HuH-7 (cell line): ENCODE measurements at places on chromosomes 3 and 15.

DNA sequence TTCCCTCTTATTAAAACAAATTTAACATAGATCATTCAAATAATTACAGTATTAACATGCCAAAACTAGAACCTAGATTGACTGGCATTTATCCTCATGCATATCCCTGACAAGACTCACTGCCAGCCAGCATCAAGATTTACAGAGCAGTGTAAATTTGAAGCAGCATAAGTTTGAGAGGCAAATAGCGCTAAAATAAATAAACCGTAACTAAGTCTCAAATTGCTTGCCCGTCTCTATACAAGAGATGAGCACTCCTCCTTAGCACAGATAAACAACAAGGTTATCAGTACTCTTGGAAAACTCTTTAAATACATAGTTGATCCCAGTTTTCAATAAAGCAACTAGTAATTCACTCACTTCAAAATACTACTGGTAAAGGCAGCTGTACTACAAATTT, 29.6 kb downstream of the MSL2 start:
- DNase-seq = no peak

- no peak for DNase-seq
Measured at GRCh38 chr15:76155731-76156130, 95.9 kb downstream of the TMEM266 start.

- DNase-seq = no peak
Measured at GRCh38 chr3:83770664-83771402, 1188.0 kb upstream of the CADM2 start.

GRCh38 chr3:109241459-109242186, 74.7 kb downstream of the DPPA2 start:
- DNase-seq = no peak

GRCh38 chr3:101154401-101154800, 161.2 kb upstream of the ABI3BP start:
- DNase-seq = no peak

DNA sequence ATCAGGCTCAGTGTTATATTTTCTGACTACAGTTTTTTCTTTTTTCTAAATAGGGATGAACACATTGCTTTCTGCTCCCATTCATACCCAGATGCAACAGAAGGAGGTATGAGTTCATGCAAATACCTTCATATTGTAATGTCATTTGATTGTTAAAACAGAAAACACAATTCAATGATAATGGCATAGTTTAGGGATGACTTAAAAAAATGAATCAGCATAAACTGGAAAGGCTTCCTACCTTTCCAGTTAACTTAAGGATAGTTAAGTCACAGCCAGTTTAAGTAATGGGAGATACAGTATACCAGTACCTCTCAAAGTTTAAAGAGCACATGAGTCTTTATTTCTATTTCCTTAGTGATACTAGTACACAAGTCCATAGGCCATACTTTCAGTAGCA, 24.9 kb downstream of the KNL1 start:
- no peak for DNase-seq

GRCh38 chr3:127247292-127247691, 40.6 kb downstream of the PRR20G start:
- DNase-seq = no peak

- DNase-seq = no peak
Measured at GRCh38 chr15:57149196-57149595, 227.1 kb upstream of the CGNL1 start.

GRCh38 chr3:140630366-140630765, 47.5 kb upstream of the TRIM42 start:
- no peak for DNase-seq

DNA sequence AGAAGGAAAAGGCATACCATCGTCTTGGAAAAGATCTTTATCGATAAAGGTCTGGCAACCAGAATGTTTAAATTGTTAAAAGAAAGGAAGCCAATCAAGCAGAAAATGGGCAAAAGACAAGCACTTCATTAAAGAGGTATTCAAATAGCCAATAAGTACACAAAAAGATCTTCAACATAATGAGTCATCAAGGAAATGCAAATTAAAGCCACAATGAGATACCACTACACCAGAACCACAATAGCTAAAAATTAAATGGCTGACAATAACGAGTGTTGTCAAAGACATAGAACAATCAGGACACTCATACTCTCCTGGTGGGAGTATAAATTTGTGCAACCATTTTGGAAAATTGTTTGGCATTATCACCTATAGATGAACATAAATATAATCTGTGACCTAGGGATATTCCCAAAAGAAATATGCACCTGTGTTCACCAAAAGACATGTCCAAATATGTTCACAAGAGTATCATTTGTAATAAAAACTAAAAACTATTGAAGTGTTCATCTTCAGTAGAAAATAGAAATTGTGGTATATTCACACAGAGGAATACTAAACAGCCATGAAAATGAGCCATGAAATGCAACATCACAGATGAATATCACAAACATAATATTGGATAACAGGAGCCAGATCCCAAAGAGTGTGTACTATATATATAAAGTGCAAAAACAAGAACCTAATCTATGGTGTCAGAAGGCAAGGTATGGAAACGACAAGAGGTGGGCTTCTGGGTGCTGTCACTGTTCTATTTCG, 14.4 kb upstream of the BTBD1 start:
- no peak for DNase-seq

DNA sequence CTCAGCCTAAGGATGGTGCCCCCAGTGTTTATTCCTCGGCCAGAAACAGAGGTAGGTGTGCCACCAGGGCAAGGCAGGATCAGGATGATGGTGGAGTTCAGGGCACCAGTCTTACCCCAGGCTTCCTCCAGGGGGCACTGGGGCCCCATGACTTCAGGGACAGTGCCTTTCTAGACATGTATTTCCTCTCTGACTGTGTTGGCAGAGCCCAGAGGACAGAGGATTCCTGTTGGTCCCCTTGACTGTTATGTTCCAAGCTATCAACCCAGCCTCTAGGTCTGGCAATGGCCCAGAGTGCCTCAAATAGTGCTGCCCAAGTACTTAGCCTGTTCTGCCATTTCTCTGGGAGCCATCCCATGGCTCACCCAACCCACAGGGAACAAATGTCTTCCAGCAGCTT, 2.8 kb downstream of the HEMK1 start:
- peak; percentile 80 for DNase-seq

DNA sequence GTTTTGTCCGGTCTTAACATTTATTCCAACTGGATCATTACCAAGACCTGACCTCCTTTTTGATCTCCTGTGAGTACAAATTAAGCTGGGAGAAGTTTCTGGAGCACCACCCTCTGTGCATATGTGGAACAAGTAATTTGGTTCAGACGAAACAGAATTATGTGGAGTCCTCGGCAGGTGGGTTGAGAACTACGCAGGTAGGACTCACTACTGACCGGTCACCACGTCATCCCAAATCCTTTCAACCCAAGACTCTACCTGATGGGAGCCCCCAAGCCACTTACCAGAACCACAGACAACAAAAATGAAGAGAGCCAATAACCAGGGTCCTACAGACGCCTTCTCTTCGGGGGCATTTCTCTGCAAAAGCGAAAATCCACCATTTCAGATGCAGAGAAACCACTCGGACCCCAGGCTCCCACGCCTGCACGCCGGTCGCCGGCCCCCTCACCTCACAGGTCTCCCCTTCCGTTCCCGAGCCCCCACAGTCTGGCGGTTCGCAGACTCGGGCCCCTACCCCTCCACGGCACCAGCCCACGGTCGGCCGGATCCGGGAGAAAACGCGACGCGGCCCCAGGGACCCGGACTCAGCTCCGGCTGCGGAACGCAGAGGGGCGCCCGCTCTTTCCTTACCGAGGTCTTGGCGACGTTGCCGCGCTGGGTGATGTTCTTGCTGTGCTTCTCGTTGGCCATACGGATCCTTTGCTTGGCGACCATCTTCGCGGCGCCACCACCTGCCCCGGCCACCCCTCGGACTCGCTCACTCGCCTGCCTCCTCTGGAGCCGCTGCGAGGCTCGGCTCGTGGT, 674 bp downstream of the SERP1 start:
- peak; percentile 4 for DNase-seq

GRCh38 chr3:149507491-149508324, 33.2 kb downstream of the TM4SF4 start:
- no peak for DNase-seq
